ENCODE measurements at places on chromosomes 7 and 10. TPM values are rescaled to one million over a fixed set of nuclear protein-coding genes. Genes with fewer than 3 reads are reported as not detected.

- H3K4me1 ChIP-seq = no peaks in the 10 kb centered on the region
- no peaks in the 10 kb centered on the region for H3K27me3 ChIP-seq
- no peak for DNase-seq
- H3K36me3 ChIP-seq = peaks cover 18% of the 10 kb centered on the region
- no peak overlapping the region for H3K27ac ChIP-seq
Observed at GRCh38 chr10:12098966-12099365, 30.2 kb downstream of the DHTKD1 start.

DNA sequence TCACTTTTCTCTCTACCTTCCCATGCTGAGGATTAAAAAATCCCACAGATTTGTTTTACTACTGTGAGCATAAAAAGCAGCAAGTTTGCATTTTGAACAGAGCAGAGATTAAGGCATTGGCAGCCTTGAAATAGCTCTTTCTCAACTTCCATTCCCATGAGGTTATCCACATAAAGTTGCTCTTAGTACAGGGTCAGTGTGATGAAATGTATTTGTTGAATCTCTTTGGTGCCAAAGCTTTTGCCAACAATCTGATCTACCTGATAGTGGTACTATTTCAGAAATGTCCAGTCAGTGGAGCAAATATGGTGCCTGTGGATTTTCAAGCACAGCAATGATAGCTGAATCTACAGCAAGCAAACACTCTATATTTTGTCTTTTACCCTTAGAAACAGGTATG lies 254.8 kb downstream of the INHBA start:
- no peaks in the 10 kb centered on the region for H3K36me3 ChIP-seq
- H3K27me3 ChIP-seq = no peaks in the 10 kb centered on the region
- no peak for DNase-seq
- no peak overlapping the region for H3K27ac ChIP-seq

GRCh38 chr10:16828701-16829175 lies 11.5 kb upstream of the RSU1 start:
- H3K4me1 ChIP-seq = no peaks in the 10 kb centered on the region
- no peak overlapping the region for H3K27ac ChIP-seq
- H3K36me3 ChIP-seq = no peaks in the 10 kb centered on the region
- DNase-seq = no peak
- H3K4me3 ChIP-seq = no peak overlapping the region

Gene NUDT13
- 2.5 TPM for total RNA-seq

Gene PLA2G12B
- not detected for total RNA-seq
